ENCODE measurements at places on chromosomes 12 and 14.

DNA sequence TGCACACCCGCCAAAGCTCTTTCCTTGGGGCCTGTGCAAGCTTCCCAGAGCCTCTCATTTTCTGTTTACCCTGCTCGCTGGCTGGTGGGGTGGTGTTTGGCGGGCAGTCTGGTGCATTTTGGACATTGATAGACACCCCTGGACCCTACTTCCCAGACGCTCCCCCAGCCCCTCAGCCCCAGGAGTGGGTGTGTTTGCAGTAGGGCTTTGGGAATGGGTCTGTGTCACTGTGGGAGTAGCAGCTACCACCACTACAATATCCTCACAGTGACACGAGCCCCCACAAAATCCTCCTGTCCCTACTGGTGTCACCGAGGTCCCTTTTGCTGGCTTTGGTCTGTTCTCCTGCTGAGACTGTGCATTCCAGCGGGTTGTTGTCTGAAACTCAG lies 371.3 kb downstream of the TMEM121 start:
- DNase-seq = no peak

GRCh38 chr14:43855556-43855955 lies 651.5 kb downstream of the FSCB start:
- DNase-seq = no peak

- DNase-seq = no peak
These were observed 27.5 kb downstream of the WIF1 start for GRCh38 chr12:65093606-65094005.

DNA sequence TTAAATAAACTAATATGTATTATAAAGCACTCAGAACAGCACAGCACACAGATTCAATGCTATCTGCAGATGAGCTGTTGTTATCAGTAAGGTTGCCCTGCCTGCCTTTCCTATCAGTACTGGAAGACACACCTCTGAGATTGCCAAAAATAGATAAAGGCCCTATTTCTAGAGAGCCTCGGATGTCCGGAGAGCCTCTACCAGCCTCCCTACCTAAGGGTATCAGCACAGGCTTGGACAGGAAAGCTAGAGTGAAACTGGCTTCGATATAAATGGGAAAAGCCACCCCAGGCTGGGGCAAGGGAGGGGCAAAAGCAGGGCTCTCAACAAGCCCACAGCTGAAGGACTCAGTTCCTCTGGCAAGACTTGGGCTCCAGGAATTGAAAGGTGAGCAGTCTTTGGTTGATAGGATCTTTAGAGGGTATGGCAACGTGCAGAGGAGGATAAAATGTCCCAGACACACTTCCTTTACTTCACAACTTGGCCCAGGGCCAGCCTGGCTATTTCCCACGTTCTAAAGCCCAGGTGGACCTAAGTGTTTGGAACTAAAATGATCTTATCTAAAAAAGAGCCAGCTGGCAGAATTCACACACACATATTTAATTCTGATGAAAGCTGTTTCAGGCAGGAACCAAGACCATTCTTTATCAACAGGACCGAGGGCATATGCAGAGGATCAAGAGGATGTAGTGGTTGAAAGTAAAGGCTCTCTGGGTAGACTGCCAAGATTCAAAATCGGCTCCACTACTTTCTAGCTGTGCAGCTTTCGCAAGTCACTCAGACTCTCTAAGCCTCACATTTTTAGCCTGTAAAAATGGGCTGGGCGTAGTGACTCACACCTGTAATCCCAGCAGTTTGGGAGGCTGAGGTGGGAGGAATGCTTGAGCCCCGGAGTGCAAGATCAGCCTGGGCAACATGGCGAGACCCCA lies 37.8 kb upstream of the ITPR2 start:
- no peak for DNase-seq

DNA sequence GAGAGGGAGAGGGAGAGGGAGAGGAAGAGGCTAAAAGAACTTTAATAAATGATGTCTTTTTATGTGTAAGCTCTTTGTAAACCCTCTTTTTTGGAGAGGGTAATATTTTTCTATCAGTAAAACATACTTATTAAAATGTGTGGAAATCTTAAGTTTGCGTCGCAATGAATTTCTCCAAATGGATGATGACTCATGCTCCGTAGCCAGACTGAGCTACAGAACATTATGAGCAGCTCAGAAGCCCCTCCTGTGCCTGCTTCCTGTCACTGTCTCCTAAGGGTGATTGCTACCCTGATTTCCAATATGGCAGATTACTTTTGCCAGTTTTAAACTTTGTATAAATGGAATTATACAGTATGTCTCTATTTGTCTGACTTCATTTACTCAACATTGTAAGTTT lies 13.0 kb upstream of the PYGL start:
- DNase-seq = no peak

DNA sequence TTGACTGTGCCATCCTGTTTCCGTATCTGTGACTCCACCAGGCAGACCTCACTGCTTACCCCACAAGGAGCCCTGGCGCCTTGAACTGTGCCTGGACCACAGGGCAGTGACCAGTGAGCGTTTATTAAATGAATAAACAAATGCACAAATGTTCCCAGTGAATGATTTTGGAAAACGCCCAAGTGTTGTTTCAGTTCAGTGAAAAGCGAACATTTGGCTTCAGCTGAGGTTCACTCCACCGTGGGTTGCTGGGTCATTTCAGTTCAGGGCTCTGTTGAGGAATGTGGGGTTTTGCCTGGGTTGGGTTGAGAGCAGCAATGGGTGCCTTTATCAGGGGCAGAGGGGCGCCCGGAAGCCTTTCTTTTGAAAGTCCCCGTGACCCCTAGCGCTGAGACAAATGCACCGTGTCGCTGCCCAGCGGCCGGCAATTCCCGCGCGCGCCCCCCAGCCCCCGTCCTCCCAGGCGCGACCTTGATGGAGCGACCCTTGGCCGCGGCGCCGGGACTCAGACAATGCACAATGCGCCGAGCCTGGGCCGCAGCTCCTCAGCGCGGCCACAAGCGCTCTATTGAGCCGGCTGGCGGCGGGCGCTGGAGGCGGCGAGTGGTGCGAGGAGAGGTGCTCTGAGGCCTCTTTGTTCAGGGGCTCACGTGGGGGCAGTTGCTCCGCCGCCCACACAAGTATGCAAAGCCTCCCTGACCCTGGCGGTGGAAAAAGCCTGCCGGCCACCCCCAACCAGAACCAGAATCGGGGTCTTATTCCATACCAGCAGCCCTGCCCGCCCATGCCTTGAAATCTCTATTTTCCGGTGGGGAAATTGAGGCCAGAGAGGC lies 40.5 kb upstream of the CLMN start:
- DNase-seq = no peak

GRCh38 chr14:59377491-59377890 lies 87.7 kb downstream of the GPR135 start:
- DNase-seq = no peak

- DNase-seq = no peak
These were observed 199.6 kb downstream of the BCL11B start for GRCh38 chr14:99072433-99072832.

GRCh38 chr12:42924482-42924881 lies 334.9 kb upstream of the PRICKLE1 start:
- no peak for DNase-seq

DNA sequence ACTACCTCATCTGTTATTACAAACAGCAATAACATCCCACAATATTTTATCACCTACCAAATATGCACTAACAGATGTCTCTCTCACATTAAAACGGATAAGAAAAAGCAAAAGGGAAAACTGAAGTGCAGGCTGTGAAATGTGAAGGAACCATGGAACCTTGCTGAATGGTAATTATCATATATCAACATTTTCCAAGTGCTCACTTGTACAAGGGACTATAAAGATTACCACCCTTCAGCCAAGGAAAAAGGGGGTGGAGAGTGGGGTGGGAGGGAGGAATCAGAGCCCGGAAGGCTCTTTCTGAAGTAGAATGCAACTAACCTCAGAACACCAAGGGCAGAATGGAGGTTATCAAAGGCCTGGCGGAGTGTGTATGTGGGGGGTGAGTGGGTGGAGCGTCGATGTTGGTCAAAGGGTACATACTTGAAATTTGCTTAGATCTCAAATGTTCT lies 1.2 kb downstream of the SNX6 start:
- peak; percentile 19 for DNase-seq

- DNase-seq = no peak
These were observed 6.2 kb downstream of the ANKRD13A start for GRCh38 chr12:110005319-110005973.

DNA sequence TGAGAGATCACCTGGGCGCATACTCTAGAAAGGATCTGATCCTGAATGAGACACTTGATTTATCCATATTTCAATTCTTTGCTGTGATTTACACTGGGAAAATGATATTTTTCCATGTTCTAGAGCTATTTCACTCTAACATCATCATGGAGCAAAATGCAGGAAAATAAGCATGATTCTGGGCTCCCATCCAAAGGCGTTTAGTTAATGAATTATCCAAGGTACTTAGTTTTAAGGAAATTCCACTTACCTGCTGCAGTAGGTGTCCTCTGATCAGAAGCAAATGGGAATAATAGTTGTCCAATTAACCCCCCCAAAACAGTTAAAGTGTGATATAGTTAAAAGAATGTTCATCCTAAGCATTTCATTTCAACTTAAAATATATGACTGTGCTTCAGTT lies 204.5 kb upstream of the PRKD1 start:
- no peak for DNase-seq

- DNase-seq = no peak
These were observed 28.6 kb upstream of the BLTP3B start for GRCh38 chr12:100171248-100171647.

DNA sequence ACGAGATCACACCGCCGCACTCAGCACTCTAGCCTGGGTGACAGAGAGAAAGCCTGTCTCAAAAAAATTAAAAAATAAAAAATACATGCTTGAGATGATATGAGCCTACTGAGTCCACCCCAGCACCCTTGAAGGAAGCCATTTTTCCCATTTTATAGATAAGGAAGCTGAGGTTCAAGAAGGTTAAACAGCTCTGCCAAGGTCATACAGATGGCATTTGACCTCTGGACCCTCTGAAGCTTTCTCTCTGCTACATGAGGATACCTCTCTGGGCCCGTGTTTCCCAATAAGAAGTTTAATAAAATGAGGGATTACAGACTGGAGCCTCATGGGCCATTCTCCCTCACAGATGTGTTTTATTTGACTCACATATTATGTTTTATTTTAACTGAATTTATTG lies 53.9 kb upstream of the PNMA1 start:
- DNase-seq = no peak

DNA sequence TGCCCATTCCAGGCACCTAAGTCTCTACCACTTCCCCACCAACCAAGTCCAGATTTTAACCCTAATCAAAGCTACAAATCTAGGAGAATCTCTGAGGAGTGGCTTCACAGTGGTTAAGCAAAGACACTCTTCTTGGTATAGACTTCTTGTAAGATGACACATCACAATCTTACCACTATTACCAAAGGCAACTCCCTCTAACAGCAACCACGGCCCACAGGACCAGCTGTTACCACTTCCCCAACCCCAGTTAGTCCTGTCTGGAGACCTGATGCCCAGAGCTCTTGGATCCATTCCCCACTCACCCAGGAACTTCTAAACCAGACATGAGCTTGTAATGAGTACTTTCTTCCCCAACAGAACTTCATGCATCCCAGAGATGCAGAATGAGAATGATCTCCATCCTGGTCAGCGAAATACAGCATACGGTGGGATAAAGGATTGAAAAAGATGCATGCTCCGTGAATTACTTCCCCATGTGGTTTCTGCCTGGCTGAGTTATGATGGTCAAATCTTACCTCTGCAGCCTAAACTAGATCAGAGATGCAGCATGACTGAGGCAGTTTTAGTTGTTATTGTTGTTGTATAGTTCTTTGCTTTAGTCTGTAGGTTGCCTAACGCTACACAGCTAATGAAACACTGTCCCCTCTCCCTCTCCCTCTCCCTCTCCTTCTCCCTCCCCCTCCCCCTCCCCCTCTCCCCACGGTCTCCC lies 87.7 kb upstream of the FOXN3 start:
- DNase-seq = no peak

GRCh38 chr12:47935184-47935583 lies 28.2 kb upstream of the TMEM106C start:
- DNase-seq = no peak

DNA sequence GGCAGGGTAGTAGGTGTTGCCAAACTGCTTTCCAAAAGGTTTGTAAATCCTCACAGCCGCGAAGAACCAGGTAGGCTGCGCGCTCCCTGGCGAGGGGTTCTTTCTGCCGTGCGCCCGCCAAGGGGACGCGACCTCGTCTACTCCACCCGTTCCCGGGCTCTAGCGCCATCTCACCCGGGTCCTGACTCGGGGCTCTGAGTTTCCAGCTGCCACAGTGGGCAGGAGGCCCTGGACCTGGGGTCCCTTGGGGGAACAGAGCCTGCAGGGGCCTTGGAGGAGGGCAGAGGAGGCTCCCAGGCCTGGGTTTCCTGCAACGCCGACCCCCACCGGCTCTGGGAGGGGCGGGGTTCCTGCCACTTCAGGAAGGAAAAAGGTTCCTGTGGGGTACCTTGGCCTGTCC lies 706 bp downstream of the ANHX start:
- DNase-seq = no peak

- no peak for DNase-seq
These were observed 10.2 kb downstream of the FCF1 start for GRCh38 chr14:74723134-74723533.

DNA sequence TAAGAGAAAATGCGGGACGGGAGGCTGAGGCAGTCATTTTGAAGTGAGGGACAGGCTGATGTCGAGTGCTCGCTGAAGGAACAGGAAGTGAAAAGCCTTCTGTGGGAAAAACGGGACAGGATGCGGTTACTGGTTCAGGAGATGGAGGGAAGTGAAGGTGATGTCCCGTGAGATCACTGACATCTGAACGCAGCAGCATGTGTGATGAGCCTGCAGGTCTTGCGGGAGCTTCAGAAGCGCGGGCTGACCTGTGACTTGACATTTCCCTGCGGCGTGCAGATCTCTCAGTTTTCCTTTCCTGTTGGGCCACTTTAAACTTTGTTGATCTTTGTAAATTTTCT lies 77.8 kb downstream of the DDX51 start:
- no peak for DNase-seq

- DNase-seq = no peak
These were observed 74.2 kb downstream of the DNAH10 start for GRCh38 chr12:123836292-123836691.

DNA sequence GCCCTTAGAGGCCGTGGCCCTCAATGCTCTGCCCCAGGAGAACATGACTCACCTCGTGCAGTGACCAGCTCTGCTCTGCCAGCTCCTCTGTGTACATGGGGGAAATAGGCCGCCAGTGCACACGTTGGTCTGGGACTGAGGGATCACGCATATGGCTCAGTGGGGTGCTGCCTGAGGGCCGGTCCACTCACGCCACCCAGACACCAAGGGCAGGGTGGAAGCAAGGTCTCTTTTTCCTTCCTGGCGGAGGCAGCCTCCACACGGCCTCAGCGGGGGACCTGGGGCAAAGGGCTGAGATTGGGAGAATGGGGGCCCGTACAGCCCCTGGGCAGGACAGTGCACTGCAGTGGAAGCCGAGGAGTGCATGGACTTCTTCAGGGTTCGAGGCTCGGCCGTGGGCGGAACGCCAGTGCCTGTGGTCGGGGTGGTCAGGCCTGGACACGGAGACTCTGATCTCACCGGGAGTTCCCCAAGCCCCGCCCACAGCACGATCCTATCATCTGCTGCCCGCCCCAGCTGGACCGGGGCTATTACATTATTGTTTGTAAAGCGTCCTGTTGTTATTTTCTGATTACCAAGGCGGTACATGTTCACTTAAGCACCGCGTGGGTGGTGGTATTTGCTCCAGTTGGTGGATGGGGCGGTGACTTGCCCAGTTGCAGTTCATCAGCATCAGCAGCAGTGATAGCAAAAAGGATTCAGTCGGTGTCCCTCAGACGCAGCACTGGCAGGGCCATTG lies 38.8 kb upstream of the TDRD9 start:
- DNase-seq = no peak

GRCh38 chr12:102551186-102551585 lies 70.8 kb upstream of the IGF1 start:
- DNase-seq = no peak

All from activated naive CD4-positive, alpha-beta T cell treated with anti-CD3 and anti-CD28 coated beads, Interleukin-2, amount 50 U/mL, for 16 hours (primary cell).